Activated naive CD4-positive, alpha-beta T cell (primary cell): ENCODE measurements at places on chromosomes 16 and 17.

DNA sequence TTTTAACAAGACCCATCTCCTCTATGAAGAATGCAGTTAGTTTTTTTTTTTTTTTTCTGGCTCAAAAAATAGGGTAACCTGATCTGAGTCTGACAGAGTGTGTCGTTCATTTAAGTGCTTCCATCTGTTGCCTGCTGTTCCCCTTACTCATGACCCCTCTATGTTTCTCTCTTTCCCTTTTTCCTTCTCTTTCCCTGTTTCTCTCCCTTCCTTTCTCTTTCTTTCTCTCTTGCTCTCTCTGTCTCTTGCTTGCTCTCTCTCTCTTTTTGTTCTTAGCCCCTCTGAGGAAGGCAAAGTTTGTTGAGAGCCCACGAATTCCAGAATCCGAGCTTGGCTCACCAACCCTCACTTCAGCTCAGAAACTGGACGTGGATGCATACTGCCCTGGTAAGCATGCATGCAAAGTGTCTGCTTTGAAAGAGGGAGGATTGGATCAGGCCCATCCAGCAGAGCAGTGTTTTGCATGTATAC lies 185.0 kb downstream of the TANC2 start:
- DNase-seq, result no peak

GRCh38 chr16:12513076-12513790 lies 290.5 kb downstream of the CPPED1 start:
- no peak for DNase-seq

DNA sequence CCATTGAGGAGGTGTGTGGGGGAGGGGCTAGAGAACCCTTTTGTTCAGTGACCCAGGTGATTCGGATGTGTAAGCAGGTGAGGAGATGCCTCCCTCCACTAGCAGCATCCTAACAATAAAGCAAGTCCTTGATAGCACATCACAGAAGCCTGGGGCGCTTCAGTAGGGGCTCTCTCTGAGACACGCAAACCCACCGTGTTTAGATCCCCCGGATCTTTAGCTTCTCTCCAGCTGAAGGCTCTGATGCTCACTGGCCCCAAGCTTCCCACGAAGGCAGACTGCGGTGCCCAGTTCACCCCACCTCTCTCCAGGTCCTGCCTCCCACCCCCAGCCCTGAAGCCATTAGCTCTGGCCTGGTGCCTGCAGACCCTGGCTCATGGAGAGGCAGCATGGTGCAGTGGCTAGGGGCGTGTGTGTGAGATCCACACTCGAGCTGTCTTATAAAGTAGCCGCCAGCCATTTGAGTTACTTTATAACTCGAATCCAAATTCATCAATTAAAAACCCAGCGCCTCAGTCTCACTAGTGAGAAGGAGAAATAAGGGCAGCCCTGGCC lies 204.7 kb upstream of the TNRC6C start:
- no peak for DNase-seq

- no peak for DNase-seq
These were observed 239 bp downstream of the PIEZO1 start for GRCh38 chr16:88784856-88785105.

DNA sequence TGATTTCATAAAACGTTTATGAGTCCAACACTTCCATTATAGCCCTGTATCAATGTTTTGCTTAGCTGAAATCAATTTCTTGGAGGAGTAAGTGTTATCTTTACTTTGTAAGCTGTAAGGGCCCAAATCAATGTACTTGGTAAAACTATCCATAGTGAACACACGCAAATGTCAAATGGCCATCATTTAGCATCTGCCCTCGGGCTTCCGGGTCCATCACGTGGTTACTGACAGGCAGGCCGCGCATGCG lies 687 bp upstream of the NARF start:
- DNase-seq, result no peak
